ENCODE measurements at places on chromosomes 4 and X. TPM values are rescaled to one million over a fixed set of nuclear protein-coding genes. Genes with fewer than 3 reads are reported as not detected.

DNA sequence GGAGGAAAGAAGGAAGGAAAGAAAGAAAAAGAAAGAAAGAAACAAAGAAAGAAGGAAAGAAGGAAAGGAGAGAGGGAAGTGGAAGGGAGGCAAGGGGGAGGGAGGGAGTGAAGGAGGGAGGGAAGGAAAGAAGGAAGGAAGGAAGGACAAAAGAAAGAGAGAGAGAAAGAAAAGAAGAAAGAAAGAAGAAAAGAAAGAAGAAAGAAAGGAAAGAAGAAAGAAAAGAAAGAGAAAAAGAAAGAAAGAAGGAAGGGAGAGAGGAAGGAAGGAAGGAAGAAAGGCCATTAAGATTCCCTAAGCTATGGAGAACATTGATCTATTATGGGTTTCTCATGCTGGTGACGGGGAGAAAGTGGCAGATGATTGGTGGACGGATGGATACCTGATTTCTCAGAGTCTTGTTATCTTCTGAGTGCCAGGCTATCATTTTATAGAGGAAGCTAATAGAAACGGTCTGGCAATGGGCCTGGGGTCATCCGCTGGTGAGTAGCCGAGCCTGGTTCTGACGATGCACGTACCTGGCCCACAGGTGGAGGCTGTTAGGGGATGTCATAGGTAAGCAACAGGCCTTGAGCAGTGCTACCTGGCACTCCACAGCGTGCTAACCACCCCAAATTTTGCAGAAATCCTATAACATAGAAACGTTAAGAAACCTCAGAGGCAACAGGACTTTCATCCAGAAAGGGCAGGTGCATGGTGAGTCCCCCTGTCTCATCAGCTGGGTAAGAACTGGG lies 142.9 kb downstream of the SHOX start:
- H3K4me3 ChIP-seq: no peak overlapping the region
- no peak for DNase-seq
- no peaks in the 10 kb centered on the region for H3K27me3 ChIP-seq

- no peak overlapping the region for H3K27ac ChIP-seq
- DNase-seq: no peak
- no peak overlapping the region for H3K4me3 ChIP-seq
- no peaks in the 10 kb centered on the region for H3K36me3 ChIP-seq
- no peaks in the 10 kb centered on the region for H3K4me1 ChIP-seq
- H3K27me3 ChIP-seq: no peaks in the 10 kb centered on the region
Measured at GRCh38 chrX:150255441-150256296, 107.4 kb upstream of the MAMLD1 start.

DNA sequence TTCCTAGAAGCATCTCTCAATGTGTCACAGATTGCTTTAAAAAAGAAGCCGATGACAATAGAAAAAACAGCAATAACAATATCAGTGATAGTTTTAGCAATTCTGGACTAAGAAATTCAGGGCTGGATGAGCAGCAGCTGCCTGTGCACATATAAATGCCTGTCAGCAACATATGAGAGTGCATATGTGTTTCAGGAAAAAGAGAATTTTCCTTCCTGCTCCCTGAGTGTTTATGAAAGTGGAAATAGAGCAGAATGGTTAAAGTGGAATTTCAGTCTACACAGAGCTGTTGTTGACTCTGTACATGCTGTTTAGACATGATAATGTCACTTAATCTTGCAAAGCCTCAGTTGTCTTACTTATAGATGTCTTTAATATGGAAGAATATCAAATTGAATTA lies 164.4 kb upstream of the PCDH7 start:
- no peaks in the 10 kb centered on the region for H3K36me3 ChIP-seq
- H3K4me3 ChIP-seq: no peak overlapping the region
- H3K27me3 ChIP-seq: no peaks in the 10 kb centered on the region
- H3K4me1 ChIP-seq: no peaks in the 10 kb centered on the region

The HAUS7 gene
- total RNA-seq: 9.7 TPM

DNA sequence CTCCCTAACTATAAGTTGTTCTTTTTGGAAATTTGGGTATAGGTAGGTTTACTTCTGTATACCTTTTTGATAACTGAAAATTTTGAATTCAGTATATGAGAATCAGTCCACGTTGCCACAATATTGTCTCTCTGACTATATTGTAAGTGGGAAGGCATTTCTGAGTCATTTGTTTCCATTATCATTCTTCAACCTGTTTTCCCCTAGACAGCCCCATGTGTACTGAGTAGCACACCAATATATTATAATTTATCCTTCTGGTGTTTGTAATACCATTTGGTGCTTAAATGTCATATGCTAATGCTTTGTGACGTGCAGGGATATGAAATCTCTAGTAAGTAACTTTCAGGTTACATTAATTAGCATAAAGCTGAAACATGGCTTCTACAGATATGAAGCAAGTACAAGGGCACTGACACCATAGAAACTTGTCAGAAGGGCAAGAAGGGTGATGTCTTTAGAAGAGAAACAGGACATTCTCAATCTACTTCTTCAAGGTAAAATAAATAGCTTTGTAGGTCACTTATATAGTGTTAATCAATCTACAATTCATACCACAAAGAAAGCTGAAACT lies 27.7 kb downstream of the PAK3 start:
- no peaks in the 10 kb centered on the region for H3K4me1 ChIP-seq
- peaks cover 12% of the 10 kb centered on the region for H3K36me3 ChIP-seq
- no peak overlapping the region for H3K27ac ChIP-seq
- no peak overlapping the region for H3K4me3 ChIP-seq
- DNase-seq: no peak
- H3K27me3 ChIP-seq: no peaks in the 10 kb centered on the region

DNA sequence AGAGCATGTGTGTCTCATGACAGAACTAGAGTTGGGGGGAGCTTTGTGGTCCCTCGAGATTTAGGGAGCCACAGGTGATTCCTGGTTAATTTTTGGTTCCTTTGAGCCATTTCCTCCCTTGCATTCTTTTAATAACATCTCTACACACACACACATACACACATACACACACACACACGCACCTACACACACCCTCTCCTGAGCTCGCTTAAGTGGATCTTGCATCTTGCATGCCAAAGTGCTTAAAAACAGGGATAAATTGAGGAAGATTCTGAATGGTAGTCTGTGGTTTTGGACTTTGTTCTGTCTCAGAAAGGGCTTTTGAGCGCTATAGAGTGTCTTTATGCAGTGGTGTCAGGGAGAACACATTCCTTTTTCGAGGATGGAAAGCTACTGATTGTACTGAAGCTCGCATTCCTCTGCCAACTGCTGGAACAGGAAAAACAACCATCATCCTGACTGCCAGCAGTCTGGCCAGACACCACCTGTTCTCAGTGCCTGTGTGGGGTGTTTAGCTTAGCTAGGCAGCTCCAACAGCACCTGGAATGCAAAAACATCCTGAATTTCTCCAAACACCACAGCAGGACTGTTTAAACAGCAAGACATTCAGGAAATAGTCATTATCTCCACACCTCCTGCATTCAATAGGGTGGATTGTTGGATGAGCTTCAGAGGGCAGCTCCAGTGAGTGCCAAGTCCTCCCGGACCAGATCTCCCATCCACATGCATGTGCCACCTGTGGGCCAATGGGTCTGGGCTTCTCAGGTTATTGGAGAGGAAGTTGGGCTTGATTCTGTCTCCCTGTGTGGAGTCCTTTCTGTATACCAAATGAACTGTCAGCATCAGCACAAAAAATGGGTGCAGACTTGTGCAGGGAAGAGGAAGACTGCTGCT lies 21.9 kb upstream of the IGFBP7 start:
- no peaks in the 10 kb centered on the region for H3K4me1 ChIP-seq
- H3K27ac ChIP-seq: no peak overlapping the region
- no peaks in the 10 kb centered on the region for H3K27me3 ChIP-seq
- no peak for DNase-seq
- H3K4me3 ChIP-seq: no peak overlapping the region

The RBMXL3 gene
- total RNA-seq: not detected

- H3K27me3 ChIP-seq: no peaks in the 10 kb centered on the region
- no peak overlapping the region for H3K4me3 ChIP-seq
- H3K27ac ChIP-seq: no peak overlapping the region
- H3K4me1 ChIP-seq: no peaks in the 10 kb centered on the region
Measured at GRCh38 chr4:17500574-17500973, 11.3 kb downstream of the QDPR start.

The SGCB gene
- 11.3 TPM for total RNA-seq

DNA sequence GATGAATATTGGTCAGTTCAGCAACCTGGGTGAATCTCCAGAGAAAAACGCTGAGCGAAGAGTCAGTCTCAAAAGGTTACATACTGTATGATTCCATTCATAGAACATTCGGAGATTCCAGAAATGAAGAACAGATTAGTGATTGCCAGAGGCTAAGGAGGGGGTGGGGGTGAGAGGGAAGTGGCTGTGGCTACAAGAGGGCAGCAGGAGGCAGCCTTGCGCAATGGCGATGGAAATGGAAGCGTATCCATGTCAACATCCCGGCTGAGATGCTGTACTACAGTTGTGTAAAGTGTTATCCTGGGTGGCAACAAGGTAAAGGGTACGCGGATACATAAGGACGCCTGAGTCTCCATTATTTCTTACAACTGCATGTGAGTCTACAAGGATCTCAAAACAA lies 18.0 kb downstream of the LYAR start:
- H3K27ac ChIP-seq: no peak overlapping the region
- H3K4me3 ChIP-seq: no peak overlapping the region
- H3K36me3 ChIP-seq: no peaks in the 10 kb centered on the region
- no peak for DNase-seq
- no peaks in the 10 kb centered on the region for H3K27me3 ChIP-seq

DNA sequence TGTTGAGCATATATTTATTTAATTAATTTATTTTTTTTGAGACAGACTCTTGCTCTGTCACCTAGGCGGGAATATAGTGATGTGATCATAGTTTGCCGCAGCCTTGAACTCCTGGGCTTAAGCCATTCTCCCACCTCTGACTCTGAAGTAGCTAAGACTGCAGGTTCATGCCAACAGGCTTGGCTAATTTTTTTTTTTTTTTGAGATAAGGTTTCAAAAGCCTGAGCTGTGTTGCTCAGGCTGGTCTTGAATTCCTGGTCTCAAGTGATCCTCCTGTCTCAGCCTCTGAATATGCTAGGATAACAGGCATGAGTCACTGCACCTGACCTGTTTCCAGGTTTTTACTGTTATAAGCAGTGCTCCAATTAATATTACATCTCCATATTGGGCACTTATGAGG lies 4.8 kb downstream of the ADD1 start:
- no peaks in the 10 kb centered on the region for H3K36me3 ChIP-seq
- peaks cover 56% of the 10 kb centered on the region for H3K4me1 ChIP-seq
- H3K27me3 ChIP-seq: no peaks in the 10 kb centered on the region
- no peak overlapping the region for H3K27ac ChIP-seq

The CORIN gene
- total RNA-seq: 1.1 TPM

The CENPVL2 gene
- total RNA-seq: not detected

GRCh38 chrX:118519411-118520215 lies 24.0 kb downstream of the DOCK11 start:
- H3K27me3 ChIP-seq: no peaks in the 10 kb centered on the region
- H3K4me1 ChIP-seq: no peaks in the 10 kb centered on the region
- no peak overlapping the region for H3K4me3 ChIP-seq

- no peak overlapping the region for H3K27ac ChIP-seq
- peaks cover 6% of the 10 kb centered on the region for H3K27me3 ChIP-seq
- DNase-seq: no peak
- H3K4me1 ChIP-seq: no peaks in the 10 kb centered on the region
- H3K4me3 ChIP-seq: no peak overlapping the region
Measured at GRCh38 chrX:118131336-118131735, 14.7 kb upstream of the KLHL13 start.

GRCh38 chr4:146545102-146545501 lies 23.4 kb upstream of the SLC10A7 start:
- no peak for DNase-seq
- H3K27me3 ChIP-seq: no peaks in the 10 kb centered on the region
- no peak overlapping the region for H3K4me3 ChIP-seq
- H3K4me1 ChIP-seq: no peaks in the 10 kb centered on the region
- no peak overlapping the region for H3K27ac ChIP-seq
- no peaks in the 10 kb centered on the region for H3K36me3 ChIP-seq

The KIAA1210 gene
- 0.03 TPM for total RNA-seq

The ADGRG4 gene
- total RNA-seq: not detected

DNA sequence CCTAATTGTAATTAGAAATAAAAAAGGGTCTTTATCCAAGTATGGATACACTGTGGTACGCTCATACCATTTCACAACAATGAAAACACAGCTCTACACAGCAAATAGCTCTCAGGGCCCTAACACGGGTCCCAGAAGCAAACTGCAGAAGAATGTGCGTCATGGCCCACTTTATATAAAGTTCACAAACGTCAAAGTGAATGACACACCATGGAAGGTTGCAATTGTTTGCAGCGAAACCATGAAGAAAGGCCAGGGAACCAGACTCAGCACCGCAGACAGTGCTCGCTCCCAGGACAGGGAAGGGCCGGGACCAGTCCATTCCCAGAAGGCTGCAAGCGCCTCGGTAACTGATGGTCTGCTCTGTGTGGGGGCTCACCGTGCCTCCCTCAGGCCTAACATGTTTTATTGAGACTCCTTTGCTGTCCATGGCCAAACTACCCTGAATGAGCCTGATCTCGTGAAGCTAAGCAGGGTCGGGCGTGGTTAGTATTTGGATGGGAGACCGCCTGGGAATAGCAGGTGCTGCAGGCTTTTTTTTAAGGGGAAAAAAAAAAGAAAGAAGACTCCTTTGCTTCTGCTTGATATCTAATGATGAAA lies 47.8 kb downstream of the ACOX3 start:
- no peak overlapping the region for H3K4me3 ChIP-seq
- no peaks in the 10 kb centered on the region for H3K27me3 ChIP-seq
- no peak overlapping the region for H3K27ac ChIP-seq
- DNase-seq: no peak
- no peaks in the 10 kb centered on the region for H3K4me1 ChIP-seq

DNA sequence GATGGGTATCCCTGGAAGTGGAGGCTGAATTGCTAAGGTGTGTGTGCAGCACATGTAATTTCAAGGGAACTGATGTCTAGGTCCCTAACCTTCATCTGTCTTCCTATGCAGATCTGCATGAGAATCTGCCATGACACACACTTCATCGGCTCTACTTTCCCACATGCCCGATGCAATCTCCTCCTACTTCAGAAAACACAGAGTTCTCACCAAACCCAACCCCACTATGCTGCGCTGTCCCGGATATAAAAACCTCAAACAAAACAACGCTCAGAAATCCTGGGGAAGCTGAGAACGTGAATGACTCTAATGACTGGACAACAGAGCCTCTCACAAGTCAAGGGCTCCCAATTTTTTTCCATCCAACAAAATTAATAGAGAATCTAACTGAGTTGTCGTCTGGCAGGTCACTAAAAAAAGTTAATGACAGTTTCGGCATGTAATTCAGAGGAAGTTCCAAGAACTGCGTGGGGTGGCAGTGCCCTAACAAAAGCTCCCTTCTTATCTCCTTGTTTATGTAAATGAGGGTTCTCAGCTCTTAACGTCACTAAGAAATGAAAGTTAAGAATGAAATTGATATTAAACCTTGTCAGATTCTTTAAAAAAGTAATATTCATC lies 39.0 kb downstream of the STX18 start:
- no peak for DNase-seq
- peak overlapping the region; percentile 25 for H3K27ac ChIP-seq
- H3K4me1 ChIP-seq: peaks cover 4% of the 10 kb centered on the region
- H3K27me3 ChIP-seq: no peaks in the 10 kb centered on the region
- H3K4me3 ChIP-seq: no peak overlapping the region

GRCh38 chr4:51909236-51909703 lies 66.3 kb downstream of the DCUN1D4 start:
- no peaks in the 10 kb centered on the region for H3K36me3 ChIP-seq
- DNase-seq: peak; percentile 63
- H3K4me1 ChIP-seq: peaks cover 30% of the 10 kb centered on the region
- H3K4me3 ChIP-seq: no peak overlapping the region
- H3K27ac ChIP-seq: peak overlapping the region; percentile 64

All from pancreas (tissue), 10 donors.